ENCODE measurements at places on chromosomes 7 and 10.

DNA sequence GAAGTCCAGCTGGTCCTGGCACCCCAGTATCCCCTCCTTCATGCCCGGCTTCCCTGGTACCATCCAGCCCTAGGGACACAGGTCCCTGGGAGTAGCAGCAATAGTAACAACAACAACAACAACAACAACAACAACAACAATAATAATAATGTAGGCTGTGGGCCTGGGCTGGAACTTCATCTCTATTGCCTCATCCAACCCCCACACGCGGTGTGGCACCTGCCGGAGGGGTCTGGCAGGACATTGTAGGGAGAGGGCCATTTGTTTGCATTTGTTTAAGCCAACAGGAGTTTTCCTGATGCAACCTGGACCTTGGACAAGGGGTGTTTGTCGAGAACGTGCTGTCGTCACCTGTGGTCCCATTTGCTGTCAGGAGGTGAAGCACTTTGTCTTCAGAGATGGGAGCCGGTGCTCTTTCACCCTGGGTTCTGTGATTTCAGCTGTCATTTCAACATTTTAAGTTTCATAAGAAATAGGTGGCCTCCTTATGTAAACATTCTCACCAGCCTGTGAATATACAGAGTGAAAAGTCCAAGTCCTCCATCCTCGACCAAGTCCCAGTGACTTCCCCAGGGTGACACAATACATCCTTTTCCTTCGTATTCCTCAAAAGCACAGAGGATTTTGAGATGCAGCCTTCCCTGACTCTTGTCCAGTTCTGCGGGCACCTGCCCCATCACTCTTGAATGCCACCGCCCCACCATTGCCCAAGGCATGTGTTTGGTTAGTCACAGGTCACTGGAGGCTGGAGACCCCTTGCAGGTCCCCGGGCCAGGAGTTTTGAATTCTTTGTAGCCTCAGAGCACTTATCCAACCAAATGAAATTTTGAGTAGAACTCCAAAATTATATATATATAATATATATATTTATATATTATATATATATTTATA, 9.2 kb downstream of the LHPP start:
- DNase-seq: no peak

- DNase-seq: no peak
These were observed 7.0 kb downstream of the CALML3 start for GRCh38 chr10:5531558-5532306.

GRCh38 chr7:44259547-44260457, 59.0 kb downstream of the YKT6 start:
- DNase-seq: peak; percentile 93

DNA sequence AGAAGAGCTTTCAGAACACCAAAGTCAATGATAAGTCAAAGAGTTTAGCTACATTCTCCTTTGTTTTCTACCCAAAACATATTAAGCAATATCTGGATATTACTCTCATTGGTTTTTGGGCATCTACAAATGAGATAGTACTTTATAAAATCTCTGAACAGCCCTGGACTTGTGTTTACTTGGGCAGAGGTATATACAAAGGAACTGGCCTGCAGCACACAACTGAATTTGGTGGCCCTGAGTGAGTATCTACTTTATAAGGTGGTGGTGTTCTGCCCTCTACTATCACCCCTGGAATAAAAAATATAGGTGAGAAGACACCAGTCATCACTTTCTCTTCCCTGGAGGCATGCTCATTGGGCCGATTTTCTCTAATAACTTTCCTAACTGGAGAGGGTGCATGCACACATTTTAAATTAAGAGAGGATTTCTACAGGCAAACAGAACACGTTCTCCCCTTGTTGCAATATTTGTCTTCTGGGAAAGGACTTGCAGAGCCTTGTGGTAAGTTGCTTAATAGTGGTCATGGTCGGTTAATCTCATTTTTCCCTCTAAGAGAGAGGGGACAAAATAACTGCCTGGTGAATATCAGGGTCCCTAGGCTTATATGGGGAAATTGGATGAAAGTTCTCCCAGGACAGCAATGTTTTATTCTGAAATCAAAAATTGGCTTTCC, 41.1 kb downstream of the OTUD1 start:
- no peak for DNase-seq

DNA sequence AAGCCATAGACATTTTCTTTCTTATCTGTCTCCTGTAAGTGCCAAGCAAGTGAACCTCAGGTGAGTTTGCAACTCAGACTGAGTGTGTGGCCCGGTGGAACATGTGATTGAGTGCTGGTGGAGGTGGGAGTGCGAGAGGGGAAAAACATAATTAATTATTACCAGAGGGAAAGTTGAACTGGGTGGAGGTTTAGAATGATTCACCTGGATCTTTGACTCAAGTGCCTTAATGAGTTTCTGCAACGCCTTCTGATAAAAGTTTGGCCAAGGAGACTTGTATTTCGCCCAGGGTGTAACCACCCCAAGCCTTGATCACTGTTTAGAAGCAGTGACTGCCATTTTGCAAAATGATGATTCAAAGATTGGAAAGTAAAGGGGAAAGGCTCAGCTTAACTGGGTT, 513.9 kb downstream of the GATA3 start:
- DNase-seq: no peak

DNA sequence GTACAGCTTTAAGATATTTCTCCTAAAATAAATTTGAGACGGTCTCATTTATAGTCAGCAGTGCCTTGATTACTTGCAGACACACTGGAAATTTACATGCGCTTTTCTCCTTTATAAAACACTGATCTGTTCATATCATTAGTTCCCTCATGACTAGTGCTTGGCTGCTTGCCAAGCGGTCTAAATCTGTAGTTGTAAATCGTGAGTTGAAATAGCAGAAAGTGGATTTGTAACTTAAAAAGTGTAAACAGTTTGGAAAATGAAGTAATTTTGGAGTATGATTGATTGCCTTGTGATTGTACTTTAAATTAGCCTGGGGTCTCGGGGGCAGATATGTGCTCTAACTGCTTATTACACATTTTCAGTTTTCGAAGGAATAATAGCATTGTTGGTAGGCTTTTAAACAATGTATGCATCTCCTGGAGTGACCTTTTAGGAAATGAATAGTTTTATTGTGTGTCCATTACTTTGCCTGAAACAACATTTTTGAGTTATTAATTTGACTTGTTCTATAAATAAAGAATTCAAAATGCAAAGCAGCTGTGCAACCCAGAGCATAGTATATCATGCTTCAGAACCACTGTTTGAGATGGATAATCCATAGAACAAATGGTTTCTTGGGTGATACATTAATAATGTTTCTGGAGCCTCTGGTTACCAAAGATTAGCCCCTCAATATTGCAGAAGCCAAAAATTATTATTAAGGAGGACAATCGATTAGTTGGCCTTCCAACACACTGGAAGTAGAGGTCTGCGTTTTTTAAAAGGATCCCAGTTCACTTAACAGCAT, 73.3 kb downstream of the ARID5B start:
- DNase-seq: peak; percentile 74

GRCh38 chr7:120856621-120857352, 1.2 kb downstream of the TSPAN12 start:
- peak; percentile 2 for DNase-seq

- DNase-seq: no peak
These were observed 116.0 kb downstream of the ATRNL1 start for GRCh38 chr10:115209133-115209532.

DNA sequence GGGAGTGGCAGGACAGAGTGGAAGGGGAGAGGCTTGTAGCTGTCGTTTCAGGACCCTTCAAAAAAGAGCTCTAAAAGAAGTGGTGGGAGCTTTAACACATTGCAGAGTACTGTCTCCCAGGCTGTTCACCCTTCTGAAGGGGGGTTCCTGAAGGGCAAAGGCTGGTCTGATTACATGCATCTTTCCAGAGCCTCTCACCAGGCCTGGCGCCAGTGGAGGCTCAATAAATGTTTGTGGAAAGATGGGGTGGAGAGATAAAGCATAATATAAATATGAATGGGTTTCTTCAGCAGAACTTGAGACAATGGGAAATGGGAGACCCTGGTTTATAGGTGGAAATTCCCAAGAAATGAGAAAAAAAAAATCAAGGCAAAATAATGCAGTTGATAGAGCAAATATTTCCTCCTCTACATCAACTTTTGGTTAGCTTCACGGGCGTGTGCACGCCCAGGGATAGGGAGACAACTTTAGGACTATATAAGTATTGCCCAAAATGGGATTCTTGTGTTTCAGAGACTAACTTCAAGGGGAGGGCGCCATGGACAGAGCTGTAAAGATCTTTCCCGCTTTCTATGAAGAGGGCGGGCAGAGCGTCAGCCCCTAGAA, 613 bp upstream of the BUB3 start:
- DNase-seq: no peak

DNA sequence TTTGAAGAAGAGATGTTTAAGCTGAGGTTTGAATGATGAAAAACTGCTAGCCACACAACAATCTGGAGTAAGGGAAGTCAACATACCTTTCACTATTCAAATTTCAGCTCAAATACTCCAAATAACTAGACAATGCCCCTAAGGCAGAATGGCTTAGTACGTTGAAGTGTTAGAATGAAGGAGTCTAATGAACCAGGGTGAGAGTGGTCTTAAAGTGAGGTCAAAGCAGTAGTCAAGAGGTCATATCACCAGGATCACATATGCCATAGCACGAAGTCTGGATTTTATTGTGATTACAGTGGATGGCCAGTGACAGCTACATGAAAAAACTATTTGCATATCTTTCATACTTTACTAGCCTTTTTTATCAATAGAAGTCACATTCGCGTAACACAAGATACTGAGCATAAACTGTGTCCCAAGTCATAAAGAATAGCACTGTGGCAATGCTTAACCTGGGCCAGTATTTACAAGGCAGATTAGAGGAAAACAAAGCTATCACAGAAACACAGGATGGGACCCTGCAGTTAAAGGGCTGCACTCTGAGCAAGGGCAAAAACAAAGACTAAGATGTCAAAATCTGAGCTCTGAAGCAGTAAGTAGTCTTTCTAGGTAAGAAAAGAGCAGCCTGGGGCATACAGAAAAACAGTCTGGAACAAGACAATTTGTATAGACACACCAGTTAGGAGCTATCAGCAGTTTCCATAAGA, 61.5 kb downstream of the HYCC1 start:
- no peak for DNase-seq

- DNase-seq: peak; percentile 19
These were observed 17.8 kb downstream of the LRRTM3 start for GRCh38 chr10:66943590-66943989.

GRCh38 chr10:102202386-102202785, 23.7 kb upstream of the ELOVL3 start:
- no peak for DNase-seq

GRCh38 chr10:20596911-20597310, 300.2 kb downstream of the NEBL start:
- DNase-seq: peak; percentile 73

DNA sequence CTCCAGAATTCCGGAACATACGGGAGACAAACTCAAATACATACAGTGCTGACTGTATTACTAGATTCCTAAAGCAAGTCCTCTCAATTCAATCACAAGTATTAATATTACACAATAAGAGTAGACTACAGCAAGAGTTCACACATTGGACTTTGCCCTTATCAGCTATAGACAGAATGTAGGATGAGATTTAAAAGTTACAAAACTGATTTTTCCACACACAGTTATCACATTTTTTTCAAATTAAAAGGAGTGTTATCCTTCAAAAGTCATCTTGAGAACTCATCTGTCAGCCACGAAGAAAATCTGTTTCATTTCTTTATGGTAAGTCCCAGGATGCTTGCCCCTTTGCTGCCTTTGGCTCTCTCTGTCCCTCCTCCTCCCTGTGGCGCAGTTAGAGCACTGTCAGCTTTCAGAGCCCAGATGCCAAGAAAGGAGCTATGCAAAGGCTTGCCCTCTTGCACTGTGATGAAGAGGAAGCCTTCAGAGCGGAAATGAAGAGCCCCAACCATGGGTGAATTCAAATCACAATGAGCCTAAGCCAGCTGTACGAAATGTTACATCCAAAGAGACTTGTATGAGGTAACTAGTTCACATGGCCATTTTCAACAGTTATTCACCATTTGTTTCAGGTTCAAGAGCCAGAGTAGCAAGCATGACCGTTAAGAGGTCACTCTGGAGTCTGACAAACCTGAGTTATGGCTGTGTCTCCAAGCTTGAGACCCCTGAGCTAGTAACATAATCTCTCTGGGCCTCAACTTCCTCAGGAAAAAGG, 10.7 kb downstream of the NCOA4 start:
- DNase-seq: no peak

- no peak for DNase-seq
These were observed 76.8 kb upstream of the SEM1 start for GRCh38 chr7:96786261-96786997.

- DNase-seq: no peak
These were observed 38.8 kb downstream of the FGFR2 start for GRCh38 chr10:121559326-121560026.

- DNase-seq: no peak
These were observed 169.8 kb downstream of the ZMYND11 start for GRCh38 chr10:305034-305433.

GRCh38 chr7:8065356-8065813, 96.8 kb downstream of the GLCCI1 start:
- peak; percentile 88 for DNase-seq

DNA sequence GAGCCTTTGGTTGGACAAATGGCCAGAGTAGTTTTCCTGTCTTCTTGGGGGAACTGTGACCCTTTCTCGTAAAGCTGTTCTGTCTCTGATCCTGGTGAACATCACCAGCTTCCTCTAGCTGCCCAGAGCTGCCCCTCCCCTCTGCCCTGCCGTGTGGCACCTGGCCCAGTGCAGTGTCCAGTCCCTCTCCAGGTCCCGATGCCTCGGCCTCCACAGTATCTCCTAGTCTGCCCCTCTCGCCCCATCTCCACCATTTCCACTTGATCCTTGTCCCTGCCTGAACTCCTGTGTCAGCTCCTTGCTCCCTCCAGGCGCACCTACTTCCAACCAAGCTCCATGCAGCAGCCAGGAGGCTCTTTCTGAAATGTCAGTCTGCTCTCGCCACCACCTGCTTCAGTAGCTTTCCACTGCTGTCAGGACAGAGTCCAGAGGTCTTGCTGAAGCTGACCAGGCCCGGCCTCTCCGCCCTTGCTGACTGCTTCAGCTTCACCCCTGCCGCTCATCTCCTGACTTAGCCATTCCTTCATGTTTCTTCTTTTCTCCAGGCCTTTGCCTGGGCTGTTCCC, 133.6 kb downstream of the GRK5 start:
- no peak for DNase-seq

DNA sequence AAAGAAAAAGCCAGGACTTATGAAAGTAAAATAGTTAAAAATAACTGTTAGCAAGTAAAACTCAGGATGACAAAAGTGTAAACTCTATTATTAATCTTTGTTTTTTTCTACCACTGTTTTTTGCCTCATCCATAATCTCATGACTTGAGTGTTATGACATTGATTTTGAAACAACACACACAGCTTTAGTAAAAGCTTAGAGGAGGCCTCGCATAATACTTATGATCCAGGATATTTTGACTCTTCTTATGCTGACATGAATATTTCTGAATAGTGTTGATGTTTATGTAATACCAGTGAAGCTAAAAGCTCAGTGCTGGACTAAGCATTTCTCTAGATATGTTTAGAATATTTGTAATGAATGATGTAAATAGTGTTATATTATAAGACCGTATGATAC, 10.5 kb downstream of the KAT6B start:
- DNase-seq: no peak

- no peak for DNase-seq
These were observed 12.6 kb downstream of the DPYSL4 start for GRCh38 chr10:132199268-132199853.

- peak; percentile 20 for DNase-seq
These were observed 49.0 kb upstream of the LYZL1 start for GRCh38 chr10:29239569-29240472.

Data from fibroblast of upper back skin (primary cell).